Activated naive CD4-positive, alpha-beta T cell treated with Interleukin-2 at 50 U/mL for 16 hours (primary cell): ENCODE measurements at places on chromosomes 2 and 18.

- DNase-seq, result no peak
Observed at GRCh38 chr2:4090668-4091630, 387.6 kb downstream of the DCDC2C start.

DNA sequence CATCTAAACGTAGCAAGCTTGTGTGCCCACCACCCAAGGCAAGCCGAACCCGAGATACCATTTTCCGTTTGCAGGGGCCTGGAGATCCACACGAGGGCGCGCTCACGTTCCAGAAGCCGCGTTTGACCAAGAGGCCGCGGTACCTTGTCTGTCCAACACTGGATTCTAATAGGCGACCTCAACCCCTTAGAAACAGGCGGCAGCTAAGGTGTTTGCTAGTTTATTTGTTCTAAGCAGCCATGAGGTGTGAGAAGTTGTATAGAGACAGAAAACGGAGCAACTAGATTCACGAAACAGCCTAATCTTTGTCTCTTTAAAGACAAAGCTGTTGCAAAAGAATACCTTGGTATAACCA is 4.2 kb downstream of the HOXD11 start:
- DNase-seq, result no peak

- DNase-seq, result no peak
Observed at GRCh38 chr2:238574490-238575271, 148.0 kb downstream of the ASB1 start.

GRCh38 chr2:17658251-17658843 is 95.3 kb downstream of the SMC6 start:
- DNase-seq, result no peak

DNA sequence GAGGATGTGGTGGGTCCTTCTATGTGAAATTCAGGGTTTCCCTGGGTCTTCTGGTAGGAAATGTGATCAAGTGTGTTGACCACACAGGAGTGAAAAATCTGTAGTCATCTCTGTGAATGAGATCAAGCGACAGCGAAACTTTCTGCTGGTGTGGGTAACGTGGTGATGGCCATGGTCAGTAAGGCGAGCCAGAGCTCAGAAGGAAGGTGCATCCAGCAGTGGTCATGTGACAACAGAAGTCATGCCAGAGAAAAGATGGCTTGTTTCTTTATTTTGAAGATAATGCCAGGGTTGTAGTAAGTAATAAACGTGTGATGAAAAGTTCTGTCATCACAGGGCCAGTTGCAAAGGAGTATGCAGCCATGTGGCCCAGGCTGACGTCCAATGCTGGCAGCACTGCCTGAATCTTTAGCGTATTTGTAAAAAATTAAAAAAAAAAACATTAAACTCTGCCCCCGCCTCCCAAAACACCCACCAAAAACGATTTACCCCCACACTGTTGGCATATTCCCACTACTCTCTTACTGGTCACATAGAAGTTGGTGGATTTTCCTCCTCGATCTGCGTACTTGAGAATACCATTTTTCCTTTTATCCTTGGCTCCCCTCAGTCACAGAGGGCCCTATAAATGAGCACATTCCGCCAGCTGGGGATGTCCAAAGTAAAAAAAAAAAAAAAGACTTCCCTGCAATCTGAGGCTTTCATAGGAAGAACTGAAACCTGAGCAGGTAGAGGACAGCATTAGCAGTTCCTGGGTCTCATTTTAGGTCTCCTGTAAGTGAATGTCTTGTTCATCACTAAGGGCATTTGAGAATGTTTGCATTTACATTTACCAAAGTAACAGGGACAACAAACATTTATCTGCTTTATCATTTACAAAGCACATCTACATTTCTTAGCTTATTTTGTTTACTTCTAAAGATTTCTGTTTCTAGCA is 70.6 kb downstream of the SLC4A3 start:
- DNase-seq, result no peak

DNA sequence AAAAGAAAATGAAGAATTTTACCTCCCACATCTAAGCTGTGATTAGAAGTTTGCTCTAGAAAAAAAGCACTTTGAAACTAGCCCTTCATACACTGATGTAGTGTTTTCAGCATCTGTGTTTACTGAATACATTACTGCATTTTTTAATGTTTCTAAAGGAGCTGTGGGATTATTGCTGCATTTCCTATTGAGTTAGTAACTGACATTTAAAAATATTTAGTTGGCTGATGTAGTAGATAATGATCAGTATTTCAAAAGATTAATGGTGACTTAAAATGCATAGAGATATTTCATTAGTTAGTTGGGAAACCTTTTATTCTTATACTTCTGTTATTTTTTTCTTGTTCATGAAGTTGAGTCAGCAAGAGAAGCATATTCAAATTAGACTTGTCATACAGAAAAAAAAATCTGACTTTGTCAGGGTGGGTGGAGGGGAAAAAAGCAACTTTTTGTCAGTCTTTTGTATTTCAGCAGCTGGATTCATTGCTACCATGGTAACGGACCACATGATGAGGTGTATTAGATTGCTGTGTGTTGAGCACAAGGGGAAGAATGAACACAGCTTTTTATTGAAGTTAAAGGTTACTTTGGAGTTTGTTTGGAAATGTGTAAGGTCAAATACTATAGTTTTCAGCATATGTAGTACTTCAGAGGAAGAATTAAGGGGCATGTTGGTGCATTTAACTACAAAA is at the start of gene DTNA:
Gene DTNA, plus strand, starts transcription at position 549 of the 692 bp plus-strand sequence. CDS start 45,679 bp downstream, outside the sequence.
- DNase-seq, result no peak

DNA sequence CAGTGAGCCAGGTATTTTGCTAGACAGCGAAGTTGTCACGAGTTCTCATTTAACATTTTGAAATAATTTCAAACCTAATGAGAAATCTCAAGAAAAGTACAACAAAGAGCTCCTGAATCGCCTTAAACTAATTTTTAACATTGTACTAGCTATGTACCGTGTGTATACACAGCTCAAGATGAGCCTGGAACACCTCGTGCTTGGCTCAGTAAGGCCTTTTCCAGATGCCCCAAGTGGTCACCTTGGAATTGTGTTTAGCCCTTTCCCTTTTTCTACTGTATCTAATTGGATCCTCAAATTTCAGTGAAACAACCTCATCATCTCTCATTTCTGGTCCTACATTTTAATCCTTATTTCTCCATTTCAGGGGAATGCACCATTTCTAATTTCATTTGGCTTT is 7.2 kb downstream of the PTPN4 start:
- no peak for DNase-seq

DNA sequence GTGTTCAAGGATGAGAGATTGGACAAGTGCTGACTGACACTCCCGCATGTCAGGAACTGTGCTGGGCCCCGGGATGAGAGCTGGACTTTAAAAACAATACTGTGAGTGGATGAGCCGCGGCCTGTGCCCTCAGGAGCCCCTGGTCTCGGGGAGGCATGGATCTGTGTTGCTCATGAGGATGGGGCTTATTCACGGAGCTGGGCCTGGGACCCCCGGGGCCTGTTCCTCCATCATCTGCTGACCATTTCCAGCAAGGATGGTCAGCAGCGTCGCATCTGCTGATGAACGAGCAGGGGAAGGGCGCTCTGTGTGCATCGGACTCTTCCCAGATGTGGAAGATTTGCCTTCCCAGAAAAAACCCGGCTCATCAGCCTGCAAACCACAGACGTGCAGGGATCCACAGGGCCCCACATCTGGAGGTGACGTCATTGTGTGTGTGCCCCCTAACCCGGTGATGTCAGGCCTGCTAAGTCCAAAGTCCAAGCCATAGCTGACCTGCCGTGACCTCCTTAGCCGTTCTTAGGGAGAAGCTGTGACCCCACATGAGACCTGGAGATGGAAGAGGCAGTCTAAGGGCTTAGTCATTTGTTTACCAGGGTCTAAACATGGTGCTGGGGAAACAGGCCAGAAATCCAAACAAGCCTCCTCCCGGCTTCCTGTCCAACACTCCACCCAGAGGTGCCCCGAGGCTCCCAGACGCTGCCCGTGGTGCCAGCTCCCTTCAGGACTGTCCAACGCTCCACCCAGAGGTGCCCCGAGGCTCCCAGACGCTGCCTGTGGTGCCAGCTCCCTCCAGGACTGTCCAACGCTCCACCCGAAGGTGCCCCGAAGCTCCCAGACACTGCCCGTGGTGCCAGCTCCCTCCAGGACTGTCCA is 143.9 kb downstream of the PXDN start:
- no peak for DNase-seq

GRCh38 chr2:119703526-119703925 is 24.5 kb downstream of the TMEM177 start:
- DNase-seq, result no peak

GRCh38 chr2:121356058-121356640 is 71.1 kb upstream of the TFCP2L1 start:
- no peak for DNase-seq

- DNase-seq, result no peak
Observed at GRCh38 chr2:222302178-222303018, 3.6 kb upstream of the PAX3 start.

- DNase-seq, result peak; percentile 4
Observed at GRCh38 chr2:9002637-9003365, 683 bp downstream of the MBOAT2 start.

GRCh38 chr2:127581516-127582490 is 46.3 kb downstream of the MYO7B start:
- no peak for DNase-seq

DNA sequence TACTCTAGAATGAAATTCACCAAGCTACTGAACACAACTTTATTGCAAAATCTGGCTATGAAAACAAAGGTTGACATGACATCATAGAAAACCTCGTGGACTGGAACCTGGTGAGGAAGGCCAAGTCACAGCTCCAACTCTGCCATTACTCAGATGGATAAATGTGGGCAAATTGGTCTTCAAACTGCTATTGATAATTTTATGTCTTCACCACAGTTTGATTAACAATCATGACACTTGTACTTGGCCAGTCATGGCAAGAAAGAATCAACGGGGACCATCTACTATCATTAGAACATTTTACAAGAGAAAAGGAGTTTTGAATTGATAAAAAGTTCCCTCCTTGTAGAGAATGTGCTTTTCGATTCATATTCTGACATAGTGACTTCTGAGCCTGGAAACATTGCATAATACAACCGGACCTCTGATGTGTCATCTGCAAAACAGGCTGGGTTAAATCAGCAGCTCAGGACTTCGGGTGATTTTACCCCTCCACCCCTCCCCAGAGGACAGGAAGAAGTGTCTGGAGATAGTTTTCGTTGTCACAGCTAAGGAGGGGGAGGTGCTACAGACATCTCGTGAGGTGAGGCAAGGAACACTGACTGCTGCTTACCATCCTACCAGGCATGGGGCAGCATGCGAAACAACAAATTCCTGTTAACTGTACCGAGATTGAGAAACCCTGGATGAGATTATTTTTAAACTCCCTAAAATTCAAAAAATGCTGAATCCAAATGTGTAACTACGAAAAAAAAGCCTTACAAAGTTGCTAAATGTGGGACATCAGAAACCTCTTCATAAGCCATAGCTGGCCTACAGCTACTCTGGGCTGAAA is 8.4 kb downstream of the L3MBTL4 start:
- no peak for DNase-seq

DNA sequence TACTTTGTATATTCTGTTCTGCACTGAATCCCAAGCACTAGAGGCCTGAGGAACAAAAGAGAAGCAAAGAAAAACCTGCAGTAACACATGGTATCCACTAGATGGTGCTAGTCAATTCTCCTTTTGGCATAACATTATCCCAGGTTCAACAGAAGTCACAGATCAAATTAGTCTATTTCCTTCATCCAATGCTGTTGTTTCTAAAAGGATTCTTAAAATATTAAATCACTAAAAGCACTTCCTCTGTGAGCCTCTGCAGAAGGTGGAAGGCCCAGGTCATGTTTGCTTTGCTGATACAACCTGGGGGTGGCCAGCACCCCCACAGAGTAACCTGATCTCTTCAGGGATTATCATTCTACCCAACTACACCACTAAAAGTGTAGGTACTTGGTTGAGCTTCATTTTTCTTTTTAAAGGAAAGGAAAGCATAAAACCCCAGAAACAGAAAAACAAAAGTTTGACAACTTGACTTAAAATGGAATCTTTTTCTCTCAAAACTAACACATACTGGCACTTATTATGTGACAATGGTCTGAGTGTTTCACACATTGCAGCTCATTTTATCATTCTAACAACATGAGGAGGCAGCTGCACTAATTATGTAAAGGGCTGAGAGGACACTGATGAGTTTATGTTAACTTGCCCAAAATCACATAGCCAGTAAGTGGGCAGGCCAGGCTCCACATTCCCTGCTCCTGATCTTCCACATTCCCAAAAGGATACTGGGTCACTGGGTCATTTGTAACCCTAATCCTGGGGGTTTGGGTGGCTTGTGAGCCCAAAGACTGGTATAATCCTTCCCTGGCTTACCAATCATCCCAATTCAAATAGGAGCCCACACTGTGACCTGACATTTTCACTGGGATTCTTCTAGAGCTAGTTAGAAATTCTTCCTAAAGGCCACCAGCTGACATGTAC is 66.8 kb upstream of the DNER start:
- DNase-seq, result no peak

GRCh38 chr18:8301427-8302172 is 307.6 kb upstream of the RAB12 start:
- DNase-seq, result no peak

GRCh38 chr2:29614295-29614830 is 307.0 kb downstream of the ALK start:
- DNase-seq, result no peak

GRCh38 chr18:25931126-25931525 is 159.3 kb downstream of the SS18 start:
- no peak for DNase-seq

GRCh38 chr2:41966431-41966893 is 81.4 kb upstream of the PKDCC start:
- no peak for DNase-seq

DNA sequence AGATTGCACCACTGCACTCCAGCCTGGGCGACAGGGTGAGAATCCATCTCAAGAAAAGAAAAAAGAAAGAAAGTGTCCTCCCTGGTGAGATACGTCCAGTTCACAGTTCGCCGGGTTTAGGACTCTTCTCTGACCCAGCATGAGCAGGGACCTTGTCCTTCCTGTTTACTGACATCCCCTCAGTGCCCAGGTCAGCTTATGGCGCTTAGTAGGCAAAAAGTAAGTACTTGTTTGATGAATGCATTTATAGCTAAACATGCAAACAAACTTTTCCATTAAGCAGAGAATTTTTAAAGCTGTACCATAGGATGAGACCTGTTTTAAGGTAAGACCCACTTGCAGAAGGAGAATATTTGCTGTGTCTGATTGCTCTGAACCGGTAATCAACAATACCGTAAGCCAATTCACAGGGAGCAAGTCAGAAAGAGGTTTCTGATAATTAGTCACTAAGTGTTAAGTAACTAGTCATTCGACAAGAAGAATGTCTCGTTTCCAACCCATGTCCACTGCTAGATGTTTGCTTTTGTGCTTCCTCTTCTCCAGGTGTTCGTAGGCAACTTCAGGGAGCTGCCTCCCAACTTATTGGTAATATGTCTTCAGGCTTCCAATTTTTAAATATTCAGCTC is 40.0 kb downstream of the MOGAT1 start:
- DNase-seq, result no peak

DNA sequence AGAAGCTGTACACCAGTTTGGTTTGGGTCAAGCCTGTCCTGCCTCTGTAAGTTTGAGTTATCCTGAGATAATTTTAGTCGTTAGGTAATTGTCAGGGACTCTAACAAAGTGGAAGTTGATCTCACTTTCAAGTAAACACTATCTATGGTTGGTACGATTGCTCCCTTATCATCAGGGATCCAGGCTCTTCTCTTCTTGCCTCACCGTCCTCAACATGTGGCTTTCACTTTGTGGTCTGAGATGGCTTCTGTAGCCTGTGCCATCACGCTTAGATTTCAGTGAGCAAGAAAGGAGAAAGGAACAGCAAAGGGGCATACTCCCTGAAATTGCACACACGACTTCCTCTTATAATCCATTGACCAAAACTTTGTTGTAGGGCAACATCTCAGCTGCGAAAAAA is 115.6 kb downstream of the CTAGE1 start:
- DNase-seq, result no peak
